ENCODE measurements at places on chromosomes 13 and 19.

DNA sequence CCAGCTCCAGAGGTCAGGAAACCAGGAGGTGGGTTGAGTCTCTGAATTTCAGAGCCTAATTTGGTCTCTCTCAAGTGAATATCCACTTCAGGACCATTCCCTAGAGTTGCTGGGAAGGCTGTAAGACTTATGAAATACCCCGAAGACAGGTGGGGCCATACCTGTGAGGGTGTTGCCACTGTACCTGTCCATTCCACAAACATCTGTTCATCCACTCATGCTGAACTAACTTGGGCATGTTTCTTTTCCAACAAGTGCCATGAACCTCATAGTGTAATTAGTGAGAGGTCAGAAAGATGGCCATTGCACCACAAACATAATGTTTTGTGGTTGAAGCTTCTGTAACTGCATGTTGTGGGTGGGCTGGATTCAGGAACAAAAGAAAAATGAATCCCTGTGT is 7.8 kb downstream of the ILF3 start:
- H3K4me3 ChIP-seq = no peak overlapping the region
- peak overlapping the region; percentile 83 for H3K27ac ChIP-seq
- peaks cover 45% of the 10 kb centered on the region for H3K36me3 ChIP-seq
- H3K4me1 ChIP-seq = peaks cover 71% of the 10 kb centered on the region

DNA sequence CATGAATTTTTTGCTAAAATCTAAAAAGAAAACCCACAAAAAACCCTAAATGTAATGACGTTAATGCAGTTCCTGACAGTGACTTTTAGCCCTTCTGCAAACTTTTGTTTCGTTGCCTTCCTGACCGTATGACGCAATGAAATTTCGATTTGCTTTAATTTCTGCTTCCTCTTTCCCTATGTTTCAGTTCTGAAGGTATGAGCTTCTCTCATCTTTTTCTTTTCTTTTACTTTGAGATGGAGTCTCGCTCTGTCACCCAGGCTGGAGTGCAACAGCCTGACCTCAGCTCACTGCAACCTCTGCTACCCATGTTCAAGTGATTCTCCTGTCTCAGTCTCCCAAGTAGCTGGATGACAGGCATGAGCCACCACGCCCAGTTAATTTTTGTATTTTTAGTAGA is 6.1 kb upstream of the LILRA5 start:
- H3K27ac ChIP-seq = no peak overlapping the region
- H3K4me1 ChIP-seq = no peaks in the 10 kb centered on the region
- no peak for DNase-seq
- peaks cover 4% of the 10 kb centered on the region for H3K27me3 ChIP-seq
- H3K36me3 ChIP-seq = no peaks in the 10 kb centered on the region

GRCh38 chr13:105278943-105279381 is 1256.5 kb downstream of the EFNB2 start:
- H3K36me3 ChIP-seq = no peaks in the 10 kb centered on the region
- DNase-seq = no peak
- no peak overlapping the region for H3K4me3 ChIP-seq
- no peaks in the 10 kb centered on the region for H3K4me1 ChIP-seq
- no peaks in the 10 kb centered on the region for H3K27me3 ChIP-seq

DNA sequence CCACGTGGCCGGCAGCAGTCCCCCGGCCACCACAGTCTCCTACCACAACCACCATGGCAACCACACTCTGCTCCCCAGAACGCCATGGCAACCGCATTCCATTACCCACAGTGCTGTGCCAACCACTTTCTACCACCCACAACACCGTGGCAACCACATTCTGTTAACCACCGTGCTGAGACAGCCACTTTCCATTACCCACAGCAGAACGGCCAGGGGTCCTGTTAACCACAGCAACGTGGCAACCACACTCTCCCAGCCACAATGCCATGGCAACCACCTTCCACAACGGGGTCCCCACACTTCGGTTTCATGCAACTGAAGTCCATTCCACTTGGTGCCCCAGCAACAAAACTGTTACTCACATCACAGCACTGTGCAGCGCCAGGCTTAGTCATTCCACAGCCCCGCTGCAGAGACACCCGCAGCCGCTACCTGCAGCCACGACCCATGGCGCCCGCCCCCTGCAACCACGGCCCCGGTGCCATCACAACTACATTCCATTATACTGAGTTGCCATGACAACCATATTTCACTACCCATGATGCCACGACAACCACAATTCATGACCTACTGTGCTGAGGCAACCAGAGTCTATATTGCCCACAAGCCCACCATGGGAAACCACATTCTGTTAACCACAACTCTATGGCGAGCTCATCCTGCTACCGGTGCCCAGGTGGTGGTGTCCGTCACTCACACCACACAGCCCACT is 10.0 kb downstream of the DPF1 start:
- H3K4me1 ChIP-seq = peaks cover 26% of the 10 kb centered on the region
- peak overlapping the region; percentile 100 for H3K27ac ChIP-seq

DNA sequence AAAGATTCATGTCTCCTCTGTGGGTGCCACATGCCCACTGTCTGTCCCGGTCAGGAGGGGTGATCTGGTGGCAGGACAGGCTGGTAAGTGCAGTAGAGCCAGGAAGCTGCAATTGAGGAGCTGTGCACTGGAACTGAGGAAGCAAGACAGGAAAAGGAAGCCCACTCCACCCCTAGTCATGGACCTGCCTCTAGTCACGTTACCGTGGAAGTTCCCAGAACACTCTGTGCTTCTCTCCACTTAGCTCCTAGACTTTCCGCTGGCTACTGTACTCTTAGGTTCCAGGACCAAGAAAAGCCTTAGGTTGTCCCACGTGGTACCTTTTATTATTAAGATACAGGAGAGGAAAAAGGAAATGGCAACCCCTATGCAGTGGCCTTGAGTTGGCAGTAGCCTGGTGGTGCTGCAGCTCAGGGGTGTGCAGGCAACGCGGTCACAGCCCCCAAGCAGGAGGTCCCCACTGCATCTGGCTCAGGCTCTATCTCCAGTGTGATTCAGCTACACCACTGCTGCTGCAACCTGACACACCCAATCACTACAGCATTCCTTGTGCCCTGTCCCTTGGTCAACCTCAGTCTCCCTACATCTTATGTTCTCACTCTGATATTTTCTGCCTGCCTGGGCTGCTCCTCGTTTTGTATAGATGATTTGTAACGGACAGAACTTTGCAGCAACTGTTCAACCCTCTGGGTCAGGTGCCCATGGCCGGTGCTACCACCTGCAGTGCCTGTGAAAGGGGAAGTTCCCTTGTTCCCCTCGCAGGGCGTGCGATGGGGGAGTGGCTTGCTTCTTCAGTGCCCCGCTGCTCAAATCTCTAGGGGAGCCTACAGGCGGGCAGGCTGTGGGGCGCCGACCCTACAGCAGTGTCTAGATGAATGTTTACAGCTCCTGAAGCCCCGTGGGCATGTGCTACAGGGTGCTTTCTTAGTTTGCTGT is 24.4 kb upstream of the GPR12 start:
- H3K36me3 ChIP-seq = no peaks in the 10 kb centered on the region
- H3K4me3 ChIP-seq = peak overlapping the region; percentile 76
- peaks cover 14% of the 10 kb centered on the region for H3K4me1 ChIP-seq
- no peak overlapping the region for H3K27ac ChIP-seq
- DNase-seq = peak; percentile 25

Measured in activated naive CD8-positive, alpha-beta T cell treated with anti-CD3 and anti-CD28 coated beads, Interleukin-2, amount 50 U/mL, for 24 hours (primary cell).